Psoas muscle (tissue), 8 donors: ENCODE measurements at places on chromosomes 5 and 9. TPM values are rescaled to one million over a fixed set of nuclear protein-coding genes. Genes with fewer than 3 reads are reported as not detected.

The HIGD2A gene
- total RNA-seq, result 211 TPM

The FOXE1 gene
- total RNA-seq, result not detected

- no peak for DNase-seq
Measured at GRCh38 chr5:172862165-172862801, 28.2 kb downstream of the ERGIC1 start.

- DNase-seq, result no peak
Measured at GRCh38 chr5:126234563-126235195, 188.5 kb upstream of the GRAMD2B start.

DNA sequence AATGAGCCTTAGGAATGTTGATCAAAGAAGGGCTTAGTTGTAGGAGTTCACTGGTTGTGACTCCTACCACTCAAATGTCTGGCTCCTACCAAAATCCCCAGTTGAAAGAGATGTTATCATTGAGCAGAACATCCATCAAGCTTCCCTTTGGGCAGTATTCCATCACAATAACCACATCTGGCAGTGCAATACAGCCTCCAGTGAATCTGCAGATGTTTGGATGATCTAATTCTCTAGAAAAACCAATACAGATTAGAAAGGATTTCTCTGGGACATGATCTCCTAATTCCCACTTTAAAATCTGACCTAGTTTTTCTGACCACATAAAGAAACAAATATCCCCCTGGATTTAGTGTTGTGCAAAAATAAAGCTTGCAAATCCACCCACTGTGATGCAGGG lies 81.6 kb downstream of the TMEM215 start:
- DNase-seq, result no peak

- DNase-seq, result peak; percentile 48
Measured at GRCh38 chr5:151051931-151052608, 28.8 kb downstream of the TNIP1 start.

GRCh38 chr5:115559524-115559923 lies 14.9 kb upstream of the FEM1C start:
- DNase-seq, result no peak

DNA sequence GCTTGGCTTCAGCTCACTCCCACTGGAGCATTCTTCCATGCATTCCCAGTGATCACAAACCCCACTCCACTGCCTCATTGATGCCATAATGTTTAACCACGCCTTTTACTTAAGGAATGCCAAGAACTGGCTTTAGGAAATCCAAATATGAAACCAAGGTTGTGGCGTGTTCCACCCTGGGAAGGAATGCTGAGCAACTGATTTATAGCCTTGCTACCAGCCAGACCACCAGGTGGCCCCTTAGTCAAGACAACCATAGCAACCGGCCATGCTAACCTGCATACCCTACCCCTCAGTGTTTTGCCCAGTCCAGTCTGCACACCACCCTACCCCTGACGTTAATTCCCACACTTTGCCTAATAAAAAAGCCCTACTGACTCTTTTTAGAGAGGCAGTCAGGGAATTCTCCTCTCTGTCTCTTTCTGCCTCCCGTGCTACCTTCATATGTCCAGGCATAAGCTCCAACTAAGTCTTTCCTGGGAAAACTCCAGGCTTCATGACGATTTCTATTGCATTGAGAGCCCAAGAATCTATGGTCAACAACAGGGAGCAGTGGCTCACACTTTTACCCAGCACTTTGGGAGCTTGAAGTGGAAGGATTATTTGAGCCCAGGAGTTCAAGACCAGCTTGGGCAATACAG lies 27.0 kb upstream of the PRRC2B start:
- DNase-seq, result no peak

DNA sequence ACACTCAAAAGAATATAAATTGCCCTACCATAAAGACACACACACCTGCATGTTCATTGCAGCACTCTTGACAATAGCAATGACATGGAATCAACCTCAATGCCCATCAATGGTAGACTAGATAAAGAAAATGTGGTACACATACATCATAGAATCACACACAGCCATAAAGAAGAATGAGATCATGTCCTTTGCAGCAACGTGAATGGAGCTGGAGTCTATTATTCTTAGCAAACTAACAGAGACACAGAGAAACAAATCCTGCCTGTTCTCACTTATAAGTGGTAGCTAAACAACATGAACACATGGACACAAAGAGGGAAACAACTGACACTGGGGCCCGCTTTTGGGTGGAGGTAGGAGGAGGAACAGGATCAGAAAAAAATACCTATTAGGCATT lies 2062.2 kb upstream of the CDH6 start:
- no peak for DNase-seq

DNA sequence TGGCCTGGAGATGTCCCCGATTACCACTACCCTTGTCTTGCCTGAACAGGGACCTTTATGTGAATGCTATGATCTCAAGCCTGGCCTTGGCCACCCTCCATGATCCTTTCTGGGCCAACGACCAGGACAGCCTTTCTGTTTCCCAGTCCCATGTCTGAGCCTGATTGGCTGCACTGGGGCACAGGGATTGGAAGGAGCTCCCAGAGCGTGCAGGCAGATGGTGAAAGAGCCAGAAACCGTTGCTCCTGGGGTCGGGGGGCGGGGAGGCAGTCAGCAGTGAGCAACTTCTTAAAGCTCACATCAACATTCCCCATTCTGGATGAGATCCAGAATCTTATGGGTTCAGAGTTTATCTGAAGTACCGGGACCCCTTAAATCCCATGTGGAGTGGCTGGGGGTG lies 84.4 kb downstream of the INSYN2B start:
- DNase-seq, result peak; percentile 58

- no peak for DNase-seq
Measured at GRCh38 chr9:127569886-127570401, 42.1 kb upstream of the STXBP1 start.

DNA sequence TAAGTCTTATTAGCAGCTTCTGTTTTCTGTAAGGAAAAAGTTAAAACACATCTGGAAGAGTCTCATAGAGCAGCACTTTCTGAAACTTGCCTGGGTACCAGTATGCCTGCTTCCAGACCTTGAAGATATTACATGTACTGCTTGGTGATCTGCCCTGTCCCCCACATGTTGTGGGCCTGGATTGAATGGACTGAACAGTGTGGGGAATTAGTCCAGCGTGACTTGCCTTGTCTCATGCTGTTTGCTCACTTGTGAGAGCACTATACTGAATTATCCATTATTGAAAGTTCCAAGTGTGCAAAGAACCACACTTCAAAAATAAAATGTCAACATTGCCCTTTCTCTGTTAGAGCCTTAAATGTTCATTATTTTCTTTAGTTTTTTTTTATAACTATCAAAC lies 8.9 kb downstream of the CTNNA1 start:
- DNase-seq, result no peak

GRCh38 chr5:177194268-177194667 lies 60.7 kb downstream of the NSD1 start:
- no peak for DNase-seq

- DNase-seq, result no peak
Measured at GRCh38 chr5:67059744-67060490, 136.7 kb downstream of the CD180 start.

DNA sequence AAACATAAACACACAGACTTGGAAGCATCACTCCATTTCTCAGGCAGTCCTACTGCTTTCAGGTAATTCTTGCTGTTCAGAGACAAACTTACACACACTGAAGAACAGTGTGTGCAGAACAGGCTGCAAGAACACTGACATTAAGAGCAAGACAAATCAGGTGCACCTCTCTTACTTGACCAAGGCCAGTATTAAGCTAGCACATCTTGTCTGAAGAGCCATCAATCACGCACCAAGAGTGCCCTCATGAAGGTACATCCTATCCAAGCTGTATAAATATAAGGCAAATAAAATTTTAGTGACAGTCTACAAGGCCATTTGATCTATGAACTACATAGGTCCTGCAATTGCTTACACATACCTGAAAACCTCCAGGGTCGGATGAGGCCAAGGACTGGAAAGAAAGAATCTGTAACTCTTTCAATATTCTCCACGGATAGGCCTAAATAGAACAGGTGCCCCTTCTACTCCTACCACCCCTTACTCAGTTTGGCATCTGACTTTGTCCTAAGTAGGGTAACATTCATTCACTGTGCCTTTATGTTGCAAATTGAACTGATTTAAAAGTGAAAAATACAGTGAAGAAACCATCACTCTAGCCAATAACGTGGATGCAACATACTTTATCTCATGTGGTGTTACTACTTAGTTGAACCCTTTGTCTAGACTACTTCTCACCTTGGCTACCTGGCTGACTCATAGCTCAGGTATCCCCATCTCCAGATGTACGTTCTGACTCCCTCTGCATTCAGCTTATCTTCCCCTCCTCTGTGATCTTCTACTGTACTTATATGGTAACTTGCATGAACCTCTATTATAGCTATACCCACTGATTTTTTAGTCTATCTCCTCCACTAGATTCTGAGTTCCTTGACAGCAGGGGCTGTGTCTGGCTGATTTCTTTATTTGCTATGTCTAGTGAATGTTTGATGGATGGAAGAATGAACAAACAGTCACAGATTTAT lies 256.3 kb downstream of the KIAA0825 start:
- DNase-seq, result no peak

DNA sequence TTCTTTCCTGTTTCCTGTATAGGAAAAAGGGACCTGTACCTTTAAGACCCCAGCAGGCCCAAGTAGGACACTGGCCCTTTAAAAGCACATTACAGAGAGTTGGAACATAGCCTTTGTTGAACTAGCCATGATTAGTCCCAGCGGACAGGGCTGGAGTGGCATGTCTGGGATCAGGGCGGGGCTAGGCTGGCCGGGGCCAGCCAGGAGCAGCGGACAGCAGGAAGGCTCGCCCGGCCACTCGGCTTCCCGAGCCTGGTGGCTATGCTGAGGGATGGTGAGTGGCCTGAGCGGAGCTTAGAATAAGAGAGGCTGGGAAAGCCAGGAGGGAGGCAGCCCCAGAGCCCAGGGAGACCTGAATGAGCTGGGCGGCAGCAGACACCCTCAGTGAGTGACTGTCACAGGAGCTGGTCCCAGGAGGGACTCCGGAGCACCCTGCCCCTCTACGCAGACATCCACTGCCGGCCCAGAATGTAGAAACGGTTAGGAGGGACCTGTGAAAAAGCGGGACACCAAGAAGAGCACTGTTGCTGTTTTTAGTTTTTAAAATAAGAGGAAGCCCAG lies 92.1 kb downstream of the DAB2IP start:
- DNase-seq, result peak; percentile 87

DNA sequence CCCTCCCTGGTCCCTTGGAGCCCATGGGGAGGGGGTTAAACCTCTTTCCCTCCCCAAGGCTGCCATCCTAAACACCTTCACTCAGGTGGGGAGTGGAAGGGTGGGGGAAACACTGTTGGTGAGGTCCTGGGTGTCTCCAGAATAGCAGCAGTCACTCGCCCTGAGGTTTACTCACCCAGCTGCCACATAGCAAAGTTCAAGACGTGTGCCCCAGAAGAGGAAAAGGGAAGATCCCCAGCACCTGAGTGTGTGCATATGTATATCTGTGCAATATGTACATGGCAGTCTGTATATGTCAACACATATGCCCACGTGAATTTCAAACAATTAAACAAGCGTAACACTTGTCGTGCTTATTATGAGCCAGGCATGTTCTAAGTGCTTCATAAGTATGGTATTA lies 31.3 kb upstream of the SMU1 start:
- DNase-seq, result no peak

GRCh38 chr9:110850401-110851135 lies 182.0 kb downstream of the MUSK start:
- no peak for DNase-seq

DNA sequence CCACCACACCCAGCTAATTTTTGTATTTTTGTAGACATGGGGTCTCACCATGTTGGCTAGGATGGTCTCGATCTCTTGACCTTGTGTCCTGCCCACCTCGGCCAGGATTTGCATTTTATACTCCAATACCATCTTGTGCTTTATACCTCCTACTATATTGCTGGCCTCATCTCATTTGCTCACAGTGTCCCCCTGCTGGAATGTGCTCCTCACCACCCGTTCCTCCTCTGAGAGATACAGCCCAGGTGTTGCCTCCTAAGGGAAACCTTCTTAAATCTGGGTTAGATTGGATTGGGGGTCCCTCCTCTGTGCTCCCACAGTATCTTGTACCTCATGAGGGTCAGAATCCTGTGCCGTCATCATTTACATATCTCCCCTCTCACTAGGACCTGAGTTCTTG lies 131.7 kb downstream of the PAPPA start:
- no peak for DNase-seq

GRCh38 chr5:171115519-171115918 lies 193.5 kb upstream of the TLX3 start:
- DNase-seq, result no peak
